ENCODE measurements at places on chromosomes 16 and 17.

DNA sequence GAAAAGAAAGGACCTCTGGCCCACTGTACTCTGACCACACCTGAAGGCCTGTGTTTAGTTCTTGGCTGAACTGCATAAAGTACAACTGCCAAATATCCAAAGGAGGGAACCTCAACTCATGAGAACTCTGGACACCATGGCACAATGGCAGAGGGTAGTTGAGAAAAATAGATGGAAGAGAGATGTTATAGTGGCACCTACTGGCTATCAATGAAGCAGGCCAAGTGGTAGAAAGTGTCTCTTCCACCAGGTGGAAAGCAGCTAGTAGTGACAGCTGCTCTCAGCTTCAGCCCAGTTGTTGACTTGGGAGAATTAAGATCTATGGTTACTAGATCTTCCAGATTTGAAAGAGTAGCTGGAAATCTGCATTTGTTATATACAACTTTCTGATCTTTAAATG, 3.2 kb downstream of the MED31 start:
- peak; percentile 13 for DNase-seq

- peak; percentile 62 for DNase-seq
These were observed 1.6 kb downstream of the MYO1C start for GRCh38 chr17:1490643-1491442.

- DNase-seq = no peak
These were observed 28.9 kb downstream of the LCMT1 start for GRCh38 chr16:25140459-25140858.

DNA sequence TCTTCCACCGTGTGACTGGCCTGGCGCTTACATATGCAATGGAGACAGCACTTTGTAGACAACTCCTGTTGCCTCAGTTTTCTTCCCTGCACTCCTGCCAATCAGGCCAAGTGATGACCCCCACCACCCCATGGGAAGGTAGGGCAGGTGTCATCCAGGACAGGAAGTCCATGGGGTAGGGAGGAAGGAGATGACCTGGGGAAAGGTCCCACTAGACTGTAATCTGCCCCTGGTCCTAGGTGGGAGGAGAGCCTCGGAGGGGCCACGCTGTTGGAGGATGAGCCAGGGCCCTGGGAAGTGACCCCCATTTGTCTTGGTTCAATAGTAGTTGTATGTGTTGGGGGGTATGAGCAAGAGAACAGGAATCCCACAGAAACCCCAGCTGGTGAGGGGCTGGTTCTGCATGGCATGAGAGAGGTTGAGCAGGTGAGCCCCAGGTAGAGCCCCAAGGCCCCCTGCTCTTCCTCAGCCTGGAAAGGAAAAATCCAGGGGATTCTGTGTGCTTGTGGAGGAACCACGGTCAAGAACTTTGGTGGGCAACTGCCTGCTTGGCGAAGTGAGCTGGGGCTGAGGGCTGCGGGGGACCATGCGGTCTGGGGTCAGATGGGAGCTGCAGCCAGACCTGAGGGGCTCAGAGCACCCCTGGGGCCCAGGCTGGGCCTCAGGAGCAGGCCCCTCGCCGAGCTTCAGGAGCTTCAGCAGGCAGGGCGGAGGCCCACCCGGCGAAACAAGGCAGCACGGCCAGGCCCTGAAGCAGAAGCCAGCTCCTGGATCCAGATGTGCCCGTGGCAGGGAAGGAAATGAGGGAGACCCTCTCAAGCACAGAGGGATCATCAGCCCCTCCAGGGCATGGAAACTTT, 50.7 kb downstream of the NT5M start:
- DNase-seq = no peak

GRCh38 chr16:75416904-75417565, 16.3 kb downstream of the CFDP1 start:
- DNase-seq = no peak

DNA sequence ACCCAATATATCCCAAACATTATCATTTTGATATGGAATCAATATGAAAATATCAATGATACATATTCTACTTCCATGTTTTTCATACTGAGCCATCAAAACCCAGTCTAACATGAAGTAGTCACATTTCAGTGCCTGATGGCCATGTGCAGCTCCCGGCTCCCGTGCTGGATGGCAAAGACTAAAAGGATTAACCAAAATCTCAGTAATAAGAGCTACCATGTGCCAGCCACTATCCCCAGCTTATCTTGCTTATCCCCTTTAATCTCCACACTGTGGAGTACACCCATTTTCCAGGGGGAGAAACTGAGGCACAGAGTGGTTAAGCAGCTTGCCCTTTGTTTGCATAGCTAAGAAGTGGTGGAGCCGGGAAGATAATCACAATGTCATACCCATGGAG, 9.2 kb downstream of the CD300LG start:
- no peak for DNase-seq

- peak; percentile 12 for DNase-seq
These were observed 85.4 kb downstream of the N4BP1 start for GRCh38 chr16:48524348-48525200.

- no peak for DNase-seq
These were observed 32.2 kb downstream of the ACTG1 start for GRCh38 chr17:81480140-81481072.

- DNase-seq = no peak
These were observed 360.6 kb upstream of the XYLT1 start for GRCh38 chr16:17831330-17831729.

DNA sequence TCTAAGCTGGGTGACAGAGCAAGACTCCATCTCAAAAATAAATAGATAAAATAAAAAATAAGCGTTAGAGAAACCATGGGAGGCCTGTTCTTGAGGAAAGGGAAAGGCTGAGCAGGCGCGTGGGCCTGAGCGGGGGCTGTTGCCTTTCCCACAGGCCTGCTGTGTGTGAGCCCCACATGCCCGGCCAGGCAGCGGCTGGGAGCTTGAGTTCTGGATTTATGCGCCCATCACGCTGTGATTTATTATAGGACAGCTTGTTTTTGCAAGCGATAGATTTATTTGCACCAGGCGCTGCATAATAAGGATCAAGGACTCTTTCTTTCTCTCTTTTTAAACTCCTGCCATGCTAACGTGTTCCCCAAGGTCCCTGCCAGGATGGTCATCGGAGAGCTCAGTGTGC, 14.8 kb upstream of the WFDC1 start:
- no peak for DNase-seq

DNA sequence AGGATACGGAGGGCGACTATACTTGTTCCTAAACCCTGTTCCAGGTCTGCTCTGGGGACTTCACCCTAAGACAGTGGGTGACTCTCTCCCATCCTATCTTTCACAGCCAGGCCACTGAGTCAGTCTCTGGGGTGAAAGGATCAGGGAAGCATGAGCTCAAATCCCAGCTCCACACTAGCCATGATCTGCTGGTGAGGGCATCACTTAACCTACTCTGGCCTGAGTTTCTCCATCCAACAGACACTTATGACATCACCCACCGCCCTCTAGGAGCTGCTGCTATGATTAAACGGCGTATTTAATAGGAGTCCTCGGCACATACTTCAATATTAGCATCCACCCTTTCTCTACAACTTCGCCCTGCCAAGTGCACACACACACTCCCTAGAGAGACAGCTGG, 10.1 kb downstream of the GAST start:
- no peak for DNase-seq

- no peak for DNase-seq
These were observed 2.4 kb upstream of the CD300LF start for GRCh38 chr17:74715144-74715543.

DNA sequence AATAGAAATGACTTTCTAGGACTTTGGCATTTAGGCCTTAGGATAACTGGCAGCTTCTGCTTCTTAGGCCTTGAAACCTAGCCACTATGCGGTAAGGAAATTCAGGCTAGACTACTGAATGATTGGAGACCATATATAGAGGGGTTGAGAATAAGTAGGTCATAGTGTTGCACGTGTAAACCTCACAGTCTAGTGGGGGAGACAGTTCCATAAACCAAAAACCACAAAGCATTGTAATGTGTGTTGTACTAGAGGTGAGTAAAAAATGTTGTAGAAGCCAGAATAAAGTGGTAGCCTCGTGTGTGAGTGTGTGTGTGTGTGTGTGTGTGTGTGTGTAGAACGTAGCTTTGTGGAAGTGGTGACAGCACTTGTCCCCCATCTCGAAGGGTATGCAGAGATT, 188.5 kb downstream of the MAP2K6 start:
- no peak for DNase-seq

DNA sequence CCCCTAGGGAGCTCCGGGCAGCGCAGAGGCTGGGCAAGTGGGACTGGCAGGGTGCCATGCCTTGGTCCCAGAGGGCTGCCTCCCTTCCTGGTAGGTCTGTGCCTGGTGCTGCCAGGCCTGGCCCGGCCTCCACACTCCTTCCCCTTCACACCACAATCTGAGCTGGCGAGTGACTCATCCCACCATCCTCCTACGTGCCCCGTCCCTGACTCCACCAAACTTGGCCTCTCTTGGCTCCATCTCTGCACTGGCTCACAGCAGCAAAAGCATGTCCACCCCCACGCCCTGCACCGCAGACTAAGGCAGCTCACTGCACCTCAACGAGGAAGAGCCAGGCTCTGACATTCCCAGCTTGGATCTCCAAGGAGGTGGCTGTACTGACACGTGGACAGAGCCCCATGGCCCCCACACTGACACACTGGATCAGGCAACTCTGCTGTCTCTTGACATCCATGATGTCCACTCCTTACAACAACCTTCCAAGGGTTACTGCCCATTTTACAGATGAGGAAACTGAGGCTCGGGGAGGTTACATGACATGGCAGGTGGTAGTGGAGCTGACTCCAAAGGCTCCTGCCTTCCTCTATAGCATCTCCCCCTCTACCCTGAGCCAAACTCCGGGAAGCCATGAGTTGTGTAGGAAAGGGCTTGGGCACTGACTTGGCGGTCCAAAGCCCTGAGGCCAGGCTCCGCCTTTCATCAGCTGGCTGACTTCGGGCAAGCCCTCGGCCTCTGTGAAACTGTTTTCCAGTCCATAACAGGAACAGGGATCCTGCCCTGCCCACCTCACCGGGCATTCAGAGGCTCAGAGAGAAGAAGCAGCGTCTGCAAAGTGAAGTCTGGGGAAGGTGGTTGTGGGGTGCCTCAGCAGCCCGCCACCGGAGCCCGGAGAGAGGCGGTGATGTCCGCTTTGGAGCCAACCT, 20.1 kb upstream of the KRT19 start:
- DNase-seq = peak; percentile 29

- DNase-seq = no peak
These were observed 761 bp downstream of the NOL3 start for GRCh38 chr16:67170949-67171649.

DNA sequence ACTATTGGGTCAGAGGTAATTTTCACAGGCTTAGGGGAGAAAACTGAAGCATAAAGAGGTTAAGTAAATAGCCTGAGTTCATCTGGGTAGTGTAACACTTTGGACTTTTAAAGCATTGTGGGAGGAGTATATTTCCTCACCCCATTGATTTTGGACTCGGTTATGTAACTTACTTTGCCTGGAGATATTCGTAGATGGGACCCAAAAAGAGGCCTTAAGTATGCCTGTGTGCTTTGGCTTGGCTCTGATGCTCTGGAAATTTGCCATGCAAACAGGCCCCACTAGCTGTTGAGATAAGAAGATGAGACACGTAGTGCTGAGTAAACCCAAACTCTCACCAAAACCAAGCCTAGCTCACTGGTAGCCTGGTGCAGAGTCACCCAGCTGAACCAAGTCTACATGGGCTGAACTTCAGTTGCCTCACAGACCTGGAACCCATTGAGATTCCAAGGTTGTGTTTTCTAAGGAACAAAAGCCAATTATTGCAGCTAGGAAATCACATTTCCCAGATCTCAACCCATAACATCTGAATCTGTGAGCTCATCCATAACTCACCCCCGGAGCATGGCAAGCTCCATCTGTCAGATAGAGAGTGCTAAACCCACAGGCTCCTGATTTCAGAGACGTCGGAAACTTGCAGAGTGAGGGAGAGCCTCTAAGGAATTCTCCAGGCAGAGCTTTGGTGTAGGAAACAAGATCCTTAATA, 536.0 kb upstream of the C16orf82 start:
- DNase-seq = no peak

GRCh38 chr16:353404-354290, 1.1 kb upstream of the AXIN1 start:
- DNase-seq = no peak

- no peak for DNase-seq
These were observed 19.3 kb upstream of the RBFOX3 start for GRCh38 chr17:79630126-79630525.

GRCh38 chr16:138049-138417, 440 bp downstream of the NPRL3 start:
- DNase-seq = no peak

- DNase-seq = no peak
These were observed 1.4 kb downstream of the BCKDK start for GRCh38 chr16:31109622-31110021.

- no peak for DNase-seq
These were observed 23.4 kb downstream of the SMIM36 start for GRCh38 chr17:55487695-55488432.

- DNase-seq = no peak
These were observed 587.7 kb upstream of the HSBP1 start for GRCh38 chr16:83220066-83220465.

DNA sequence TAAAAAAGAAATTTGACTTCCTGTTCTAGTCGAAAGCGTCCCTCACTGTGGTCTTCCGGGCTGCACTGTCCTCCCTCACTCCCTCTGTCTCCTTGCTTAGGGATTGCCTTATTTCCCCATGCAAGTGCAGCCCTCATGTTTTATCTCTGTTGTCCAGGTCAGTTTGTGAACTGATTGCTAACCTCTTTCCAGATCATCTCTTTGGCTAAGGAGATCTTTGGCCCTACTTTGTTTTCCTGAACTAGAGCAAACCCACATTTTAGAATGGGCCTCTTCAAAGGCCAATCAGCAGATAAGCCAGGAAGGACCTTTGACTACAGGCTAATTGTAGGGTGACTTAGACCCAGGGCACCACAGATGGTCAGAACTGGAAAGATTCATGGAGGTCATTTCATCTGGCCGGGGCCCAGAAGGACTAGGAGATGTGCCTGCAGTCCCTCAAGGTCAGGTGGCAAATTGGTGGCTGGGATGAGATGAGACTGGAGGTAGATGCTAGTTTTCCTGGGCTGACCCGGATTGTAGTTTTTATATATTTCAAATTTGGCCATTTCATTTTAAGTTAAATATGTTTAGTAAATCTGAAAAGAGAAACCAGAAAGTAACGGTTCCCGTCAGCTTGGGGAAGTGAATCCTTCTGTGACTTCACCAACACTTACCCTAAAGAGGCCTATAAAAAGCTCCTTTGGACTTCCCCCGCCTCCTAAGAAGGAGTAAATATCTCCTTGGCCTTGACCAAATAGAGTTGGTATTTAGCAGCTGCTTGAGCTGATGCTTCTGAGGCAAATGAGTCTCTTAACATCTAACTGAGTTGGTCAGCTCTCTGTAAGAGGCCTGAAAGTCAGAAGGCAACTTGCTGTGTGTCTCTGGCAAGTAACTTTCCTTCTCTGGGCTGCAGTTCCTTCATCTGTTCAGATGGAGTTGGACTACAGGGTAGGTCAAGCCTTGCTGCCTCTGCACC, 6.2 kb upstream of the SLC25A19 start:
- peak; percentile 6 for DNase-seq

DNA sequence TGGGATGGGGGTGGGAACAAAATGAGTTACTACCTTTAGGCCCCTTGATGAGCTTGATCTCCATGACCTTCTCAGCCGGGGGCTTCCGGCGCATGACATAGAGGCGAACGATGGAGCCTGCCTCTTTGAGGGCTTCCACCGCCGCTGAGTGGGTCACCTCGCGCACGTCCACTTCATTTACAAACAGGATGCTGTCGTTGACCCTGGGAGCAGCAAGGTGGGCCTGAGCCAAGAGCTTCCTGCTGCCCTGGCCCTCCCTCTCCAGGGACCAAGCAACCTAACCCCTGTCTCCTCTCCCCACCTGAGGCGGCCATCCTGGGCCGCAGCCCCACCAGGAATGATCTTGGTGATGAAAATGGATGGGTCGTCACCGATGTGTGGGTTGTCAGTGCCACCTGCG, 16.2 kb downstream of the DLG4 start:
- DNase-seq = no peak

Measured in CD4-positive, alpha-beta T cell treated with Interleukin-2 at 100 ng/mL for 4 hours (primary cell).